Gastroesophageal sphincter (tissue), 4 donors: ENCODE measurements at places on chromosomes 1 and 21.

DNA sequence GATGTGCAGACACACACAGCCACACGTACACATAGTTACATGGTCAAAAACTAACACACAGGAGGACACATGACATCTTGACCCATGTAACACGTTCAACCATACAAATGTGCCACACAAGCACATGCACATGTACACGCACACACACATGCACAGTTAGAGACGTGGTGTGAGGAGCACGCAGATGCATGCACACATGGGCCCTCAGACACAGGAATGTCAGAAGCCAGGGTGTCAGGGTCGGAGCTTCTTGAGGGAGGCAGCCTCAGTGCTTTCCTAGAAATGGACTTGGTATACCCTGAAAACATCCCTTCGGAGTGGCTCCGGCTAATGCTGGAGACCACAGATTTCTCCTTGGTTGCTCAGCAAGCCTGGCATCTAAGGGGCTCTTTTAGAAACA, 114.3 kb downstream of the DMRTB1 start:
- no peak for ATAC-seq

DNA sequence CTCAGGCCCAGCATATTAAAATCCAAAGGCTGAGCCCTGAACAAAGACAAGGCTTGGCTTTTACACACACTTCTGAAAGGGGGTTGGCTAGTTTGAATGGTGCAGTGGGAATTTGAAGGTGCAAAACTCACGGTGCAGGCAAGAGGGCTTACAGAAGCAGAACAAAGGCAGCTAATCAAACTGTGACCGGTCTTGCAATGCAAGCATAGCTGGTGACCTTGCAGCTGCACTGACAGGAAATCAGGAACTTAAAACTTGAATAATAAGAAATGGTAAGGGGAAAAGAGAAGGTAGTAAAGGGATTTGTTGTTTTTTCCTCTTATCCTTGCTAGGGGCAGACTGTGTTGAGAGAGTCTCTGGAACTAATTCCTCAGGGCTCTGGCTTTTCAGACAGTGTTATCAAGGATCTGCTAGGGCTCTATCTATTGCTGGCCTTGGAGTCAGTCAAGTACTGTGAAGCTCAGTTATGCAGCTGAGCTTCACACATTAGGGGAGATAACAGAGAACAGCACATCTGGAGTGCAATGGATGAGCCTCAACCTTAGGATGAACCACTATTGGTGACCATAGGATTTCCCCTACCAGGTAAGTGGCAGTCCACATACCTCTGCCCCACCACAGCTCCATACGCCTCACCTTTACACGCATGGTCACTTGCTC, 97.6 kb downstream of the PPIAL4G start:
- no peak for ATAC-seq

DNA sequence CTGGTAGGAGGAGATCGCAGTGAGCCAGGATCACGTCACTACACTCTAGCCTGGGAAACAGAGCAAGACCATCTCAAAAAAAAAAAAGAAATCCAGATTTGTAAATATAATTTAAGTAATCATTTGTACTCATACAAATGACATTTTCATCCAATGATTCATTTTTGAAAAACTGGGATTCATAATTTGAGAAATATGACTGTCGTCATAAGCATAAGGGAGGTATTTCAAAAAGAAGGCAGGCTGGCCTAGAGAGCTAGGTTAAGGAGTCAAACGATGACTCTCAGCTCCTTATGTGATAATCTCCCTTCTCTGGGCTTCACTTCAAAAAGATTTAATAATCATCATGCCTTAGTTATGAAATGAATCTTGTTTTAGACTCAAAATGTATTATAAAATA, 2.3 kb downstream of the GART start:
- no peak for ATAC-seq

GRCh38 chr1:182927693-182928433, 25.1 kb downstream of the SHCBP1L start:
- ATAC-seq, result no peak

GRCh38 chr1:7511381-7511780, 259.7 kb upstream of the VAMP3 start:
- no peak for ATAC-seq

- ATAC-seq, result peak; percentile 62
These were observed 231.8 kb upstream of the IRF2BP2 start for GRCh38 chr1:234841710-234842231.
